Kidney epithelial cell (primary cell): ENCODE measurements at places on chromosomes 16 and 17.

- peak; percentile 29 for DNase-seq
Observed at GRCh38 chr17:65604070-65604469, 42.6 kb upstream of the AXIN2 start.

DNA sequence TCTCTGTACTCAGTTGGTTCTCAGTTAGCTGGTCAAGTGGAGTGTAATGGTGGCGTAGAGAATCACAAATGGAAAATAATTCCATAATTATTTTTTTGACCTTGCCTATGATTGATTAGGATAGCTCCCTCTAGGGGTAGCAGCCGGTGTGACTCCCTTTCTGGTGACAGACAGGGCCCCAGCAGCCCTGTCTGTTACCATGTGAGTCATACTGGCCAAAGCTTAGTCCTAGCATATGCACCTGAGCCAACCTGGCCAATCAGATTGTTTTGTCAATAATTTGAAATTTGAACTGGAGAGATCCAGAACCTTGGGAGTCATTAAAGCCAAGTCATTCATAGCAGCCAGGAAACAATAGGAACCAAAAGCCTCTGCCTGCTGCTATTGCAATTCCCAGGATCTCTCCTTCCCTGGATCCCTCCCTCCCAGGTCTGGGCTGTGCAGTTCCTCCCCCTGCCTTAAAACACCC lies 5.6 kb downstream of the PNPO start:
- DNase-seq, result peak; percentile 71

DNA sequence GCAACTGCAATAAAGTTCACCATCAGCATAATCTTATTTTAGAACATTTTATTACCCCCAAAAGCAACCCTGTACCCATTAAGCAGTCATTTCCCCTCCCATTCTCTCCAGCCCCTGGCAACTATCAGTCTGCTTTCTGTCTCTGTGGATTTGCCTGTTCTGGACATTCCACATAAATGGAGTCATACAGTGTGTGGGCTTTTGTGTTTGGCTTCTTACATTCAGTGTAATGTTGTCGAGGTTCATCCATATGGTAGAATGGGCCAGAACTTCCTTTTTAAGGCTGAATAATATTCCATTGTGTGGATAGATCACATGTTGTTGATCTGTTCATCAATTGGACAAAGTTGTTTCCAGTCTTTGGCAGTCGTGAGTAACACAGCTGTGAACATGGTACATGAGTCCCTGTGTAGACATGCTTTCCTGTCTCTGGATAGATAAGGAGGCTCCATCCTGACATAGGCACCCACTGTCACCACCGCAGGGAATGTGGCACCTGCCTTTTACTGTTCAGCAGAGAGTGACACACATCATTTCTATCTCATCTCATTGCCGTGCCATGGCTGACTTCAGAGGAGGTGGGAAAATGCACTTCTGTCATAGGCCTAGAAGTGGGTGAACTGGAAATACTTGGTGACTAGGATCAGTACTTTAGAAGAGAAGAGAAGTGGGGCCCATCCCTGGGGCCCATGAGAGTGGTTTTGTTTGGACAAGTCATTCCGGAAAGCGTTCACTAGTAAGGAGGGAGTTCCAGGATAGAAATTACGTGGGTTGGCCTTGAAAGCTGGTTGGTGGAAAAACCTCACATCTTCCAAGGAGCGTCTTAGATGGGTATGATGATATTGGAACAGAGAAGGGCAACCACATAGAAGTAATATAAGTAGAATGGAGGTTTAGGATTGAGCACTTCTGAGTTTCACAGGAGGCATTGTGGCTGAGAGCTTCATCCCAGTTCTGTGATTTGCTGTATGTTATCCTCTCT lies 25.8 kb downstream of the EPN2 start:
- no peak for DNase-seq

GRCh38 chr16:50800074-50800473 lies 58.2 kb downstream of the CYLD start:
- DNase-seq, result no peak
